ENCODE measurements at places on chromosomes 2 and 18. TPM values are rescaled to one million over a fixed set of nuclear protein-coding genes. Genes with fewer than 3 reads are reported as not detected.
A peak's percentile ranks its signal among the peaks of the same experiment; 100 is the strongest.

The ZBTB7C gene
- 0.41 TPM for total RNA-seq

The PRKRA gene
- total RNA-seq = 34.2 TPM

The MARCHF4 gene
- total RNA-seq = 0.57 TPM

The IL1B gene
- total RNA-seq = not detected

The OR6B2 gene
- total RNA-seq = not detected

The UPP2 gene
- total RNA-seq = not detected

The BOLL gene
- total RNA-seq = not detected

DNA sequence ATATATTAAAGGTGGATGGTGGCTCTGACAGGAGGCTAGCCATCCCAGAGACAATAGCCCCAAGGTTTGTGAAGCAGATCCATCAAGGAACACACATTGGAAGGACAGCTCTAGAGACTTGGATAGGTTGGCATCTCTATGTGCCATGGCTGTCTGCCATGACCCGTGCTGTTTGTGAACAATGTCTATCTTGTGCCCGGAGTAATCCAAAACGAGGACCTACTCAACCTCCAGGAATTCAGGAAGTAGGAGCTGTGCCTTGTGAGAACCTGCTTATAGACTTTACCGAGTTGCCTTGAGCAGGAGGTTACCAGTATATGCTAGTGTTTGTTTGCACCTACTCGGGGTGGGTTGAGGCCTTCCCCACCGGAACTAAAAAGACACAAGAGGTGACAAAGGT lies 43.1 kb upstream of the SELENOI start:
- DNase-seq = no peak

DNA sequence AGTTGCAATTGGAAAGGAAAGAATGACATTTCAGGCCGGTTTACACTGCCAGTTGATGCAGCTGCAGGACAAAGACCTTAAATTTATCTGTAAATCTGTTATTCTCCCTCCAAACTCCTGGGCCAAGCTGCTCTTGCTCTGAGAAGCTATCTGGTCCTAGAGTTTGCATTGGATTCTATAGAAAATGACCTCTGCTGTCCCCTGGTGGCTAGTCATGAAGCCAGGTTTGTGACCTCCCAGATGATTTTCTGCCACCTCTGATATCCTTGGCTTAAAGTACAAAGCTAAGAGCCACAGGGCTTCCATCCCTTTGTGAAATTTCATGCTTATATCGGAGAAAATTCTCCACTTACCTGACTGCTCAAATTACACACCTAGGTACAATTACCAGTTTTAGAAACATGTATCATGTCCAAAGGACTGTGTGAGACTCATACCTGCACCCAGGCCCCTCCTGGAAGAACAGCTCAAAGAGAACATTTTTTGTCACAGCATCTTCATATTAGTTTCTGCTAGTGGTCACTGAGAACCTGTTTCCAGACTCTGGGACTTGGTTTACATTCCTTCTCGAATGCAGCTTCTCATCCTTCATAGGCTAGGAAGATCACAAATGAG lies 28.9 kb upstream of the IER3IP1 start:
- DNase-seq = peak; percentile 52

DNA sequence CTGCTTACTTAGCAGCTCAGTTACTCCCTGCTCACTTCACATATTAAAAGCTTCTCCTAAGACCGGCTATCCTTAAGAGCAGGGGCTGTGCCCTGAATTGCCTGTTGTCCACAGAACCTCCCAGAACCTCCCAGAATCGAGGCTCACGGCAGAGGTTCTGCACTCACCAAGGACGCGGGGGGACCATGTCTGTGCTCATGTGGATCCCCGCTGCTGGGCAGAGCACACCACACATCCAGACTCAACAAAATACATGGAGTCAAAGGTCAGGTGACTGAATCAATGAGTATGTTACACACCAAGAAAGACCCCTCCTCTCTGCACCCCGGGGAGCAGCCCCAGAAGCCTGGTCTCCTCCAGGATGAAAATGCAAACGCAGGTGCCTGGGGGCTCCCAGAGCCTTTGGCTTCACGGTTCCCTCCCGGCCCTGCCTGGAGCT lies 149.0 kb downstream of the MBP start:
- no peak for DNase-seq

DNA sequence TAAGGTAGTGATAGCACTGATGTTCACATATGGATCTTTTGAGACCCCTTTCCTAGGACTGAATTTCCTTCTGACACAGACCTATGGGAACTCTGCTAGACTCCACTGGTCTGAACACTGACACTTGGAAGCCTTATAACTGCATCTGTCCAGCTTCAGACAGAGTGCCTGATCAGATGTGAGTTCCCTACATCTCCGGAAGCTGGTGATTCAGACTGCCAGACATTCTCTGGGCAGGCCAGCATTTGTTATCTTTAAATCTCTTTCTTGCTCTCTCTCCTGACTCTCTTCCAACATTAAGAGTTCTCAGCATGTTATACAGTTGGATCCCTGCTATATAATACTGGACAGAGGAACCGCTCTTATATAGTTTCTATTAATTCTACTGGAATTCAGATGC lies 408.5 kb downstream of the ZEB2 start:
- peak; percentile 88 for DNase-seq

GRCh38 chr2:104254017-104254416 lies 599.9 kb upstream of the POU3F3 start:
- DNase-seq = no peak

- no peak for DNase-seq
Measured at GRCh38 chr2:100522430-100522829, 40.4 kb upstream of the PDCL3 start.

DNA sequence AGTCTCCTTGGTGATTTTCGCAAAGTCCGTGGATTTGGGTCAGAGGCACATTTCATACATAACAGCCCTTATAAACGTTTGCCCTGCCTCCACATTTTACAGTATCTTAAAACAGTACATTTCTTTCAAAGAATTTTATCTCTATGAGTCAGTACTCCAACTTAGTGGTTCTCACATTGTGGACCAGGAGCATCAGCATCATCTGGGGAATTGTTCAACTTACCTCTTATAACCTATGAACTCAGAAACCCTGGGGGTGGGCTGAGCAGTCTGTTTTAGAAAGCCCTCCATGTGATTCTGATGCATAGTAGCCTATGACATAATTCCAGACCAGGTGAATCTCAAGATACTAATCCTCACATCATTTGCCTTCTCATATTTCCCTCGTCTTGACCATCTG lies 12.4 kb downstream of the SUPT7L start:
- DNase-seq = no peak

GRCh38 chr2:5322396-5322795 lies 369.8 kb upstream of the SOX11 start:
- DNase-seq = no peak

DNA sequence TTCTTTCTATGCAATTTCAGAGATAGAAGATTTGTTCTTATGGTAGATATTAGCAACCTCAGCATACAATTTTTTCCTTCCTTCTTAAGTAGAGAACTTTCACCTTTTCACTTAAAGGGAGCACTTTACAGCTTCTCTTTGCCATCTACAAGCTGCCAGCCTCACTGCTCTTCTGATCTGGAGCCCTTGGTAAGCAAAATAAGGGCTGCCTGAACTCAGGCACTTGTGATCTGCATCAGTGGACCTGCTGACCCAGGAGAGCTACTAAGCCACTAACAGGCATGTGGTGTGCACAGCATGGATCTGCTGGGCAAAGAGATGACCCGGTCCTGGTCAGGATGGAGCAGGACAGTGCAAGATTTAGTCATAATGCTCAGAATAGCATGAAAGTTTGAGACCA lies 80.8 kb upstream of the SNTG2 start:
- no peak for DNase-seq

DNA sequence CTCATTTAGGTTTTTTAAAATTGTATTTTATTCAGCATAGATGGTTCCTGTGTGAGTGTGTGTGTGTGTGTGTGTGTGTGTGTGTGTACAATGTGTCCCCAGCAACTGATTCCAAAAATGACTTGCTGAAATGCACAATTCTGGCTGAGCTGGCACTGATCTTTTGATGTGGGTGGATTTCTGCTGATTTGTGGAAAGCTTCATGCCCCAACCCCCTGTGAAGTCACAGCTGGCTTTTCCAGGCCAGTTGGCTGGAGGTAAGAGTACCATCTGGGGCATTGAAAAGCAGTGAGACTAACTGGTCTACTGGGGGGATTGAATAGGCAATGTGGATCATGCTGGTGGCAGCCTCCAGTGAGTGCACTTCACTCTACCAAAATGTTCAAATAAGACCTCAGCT lies 187.2 kb downstream of the LRRTM1 start:
- DNase-seq = no peak

Measured in fibroblast of the aortic adventitia (primary cell).